Fibroblast of skin of left biceps (primary cell): ENCODE measurements at places on chromosomes 2 and 18.

GRCh38 chr2:241768251-241768711 is 8.3 kb upstream of the GAL3ST2 start:
- DNase-seq, result no peak

DNA sequence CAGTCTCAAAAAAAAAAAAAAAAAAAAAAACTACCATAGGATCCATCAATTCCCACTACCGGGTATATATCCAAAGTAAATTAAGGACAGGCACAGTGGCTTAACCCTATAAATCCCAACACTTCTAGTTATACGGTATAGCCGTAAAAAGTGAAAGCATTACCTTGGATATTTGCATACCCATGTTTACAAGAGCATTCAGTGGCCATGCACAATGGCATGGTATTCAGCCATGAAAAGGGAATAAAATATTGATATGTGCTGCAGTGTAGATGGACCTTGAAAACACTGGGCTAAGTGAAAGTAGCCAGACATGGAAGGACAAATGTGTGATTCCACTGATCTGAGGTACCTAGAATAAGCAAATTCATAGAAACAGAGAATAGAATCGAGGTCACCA is 111.8 kb upstream of the CAB39 start:
- DNase-seq, result no peak

- DNase-seq, result no peak
Measured at GRCh38 chr2:177905640-177906039, 166.9 kb downstream of the PDE11A start.

GRCh38 chr18:22701326-22701725 is 231.8 kb upstream of the RBBP8 start:
- DNase-seq, result no peak

- DNase-seq, result no peak
Measured at GRCh38 chr2:237870754-237871651, 11.6 kb downstream of the RAMP1 start.

GRCh38 chr2:106956879-106957278 is 70.9 kb upstream of the ST6GAL2 start:
- peak; percentile 98 for DNase-seq

DNA sequence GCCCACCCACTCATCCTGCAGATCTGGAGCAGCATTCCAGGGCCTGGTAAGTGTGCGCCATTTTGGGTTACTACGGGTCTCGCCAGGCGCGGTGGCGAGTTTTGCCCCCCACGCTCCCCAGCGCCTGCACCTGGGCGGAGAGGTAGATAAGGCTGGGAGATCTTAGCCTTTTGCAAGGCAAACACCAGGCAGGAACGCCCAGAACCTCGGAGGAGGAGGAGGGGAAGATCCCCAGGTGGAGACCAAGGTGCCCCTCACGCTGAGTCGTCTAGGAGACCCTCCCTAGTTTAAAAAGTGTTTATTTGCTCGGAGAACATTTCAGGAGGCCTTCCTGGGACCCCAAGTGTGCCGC is 365 bp upstream of the RAMP1 start:
- DNase-seq, result no peak

- DNase-seq, result no peak
Measured at GRCh38 chr2:131156452-131157149, 51.5 kb downstream of the PLEKHB2 start.

GRCh38 chr2:207201416-207201815 is 35.7 kb upstream of the KLF7 start:
- no peak for DNase-seq

DNA sequence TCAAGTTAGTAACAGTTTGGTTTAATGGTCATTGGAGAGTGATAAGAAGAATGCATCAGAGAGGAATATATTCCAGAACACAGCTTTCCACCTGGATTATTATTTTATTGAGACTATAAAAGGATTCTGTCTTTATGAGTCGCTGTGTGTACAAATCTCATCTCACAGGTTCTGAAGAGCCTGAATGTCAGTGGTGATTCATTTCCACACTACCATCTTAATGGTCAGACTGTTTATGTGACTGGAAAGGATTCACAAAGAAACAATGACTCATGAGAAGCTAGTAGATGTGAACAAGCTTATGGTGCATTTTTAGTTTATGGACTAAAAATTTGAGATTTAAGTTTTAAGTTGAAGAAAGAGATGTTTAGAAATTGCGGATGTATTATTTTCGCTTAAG is 685.4 kb upstream of the NRXN1 start:
- DNase-seq, result peak; percentile 53

- DNase-seq, result no peak
Measured at GRCh38 chr2:64300066-64300465, 153.9 kb upstream of the LGALSL start.

DNA sequence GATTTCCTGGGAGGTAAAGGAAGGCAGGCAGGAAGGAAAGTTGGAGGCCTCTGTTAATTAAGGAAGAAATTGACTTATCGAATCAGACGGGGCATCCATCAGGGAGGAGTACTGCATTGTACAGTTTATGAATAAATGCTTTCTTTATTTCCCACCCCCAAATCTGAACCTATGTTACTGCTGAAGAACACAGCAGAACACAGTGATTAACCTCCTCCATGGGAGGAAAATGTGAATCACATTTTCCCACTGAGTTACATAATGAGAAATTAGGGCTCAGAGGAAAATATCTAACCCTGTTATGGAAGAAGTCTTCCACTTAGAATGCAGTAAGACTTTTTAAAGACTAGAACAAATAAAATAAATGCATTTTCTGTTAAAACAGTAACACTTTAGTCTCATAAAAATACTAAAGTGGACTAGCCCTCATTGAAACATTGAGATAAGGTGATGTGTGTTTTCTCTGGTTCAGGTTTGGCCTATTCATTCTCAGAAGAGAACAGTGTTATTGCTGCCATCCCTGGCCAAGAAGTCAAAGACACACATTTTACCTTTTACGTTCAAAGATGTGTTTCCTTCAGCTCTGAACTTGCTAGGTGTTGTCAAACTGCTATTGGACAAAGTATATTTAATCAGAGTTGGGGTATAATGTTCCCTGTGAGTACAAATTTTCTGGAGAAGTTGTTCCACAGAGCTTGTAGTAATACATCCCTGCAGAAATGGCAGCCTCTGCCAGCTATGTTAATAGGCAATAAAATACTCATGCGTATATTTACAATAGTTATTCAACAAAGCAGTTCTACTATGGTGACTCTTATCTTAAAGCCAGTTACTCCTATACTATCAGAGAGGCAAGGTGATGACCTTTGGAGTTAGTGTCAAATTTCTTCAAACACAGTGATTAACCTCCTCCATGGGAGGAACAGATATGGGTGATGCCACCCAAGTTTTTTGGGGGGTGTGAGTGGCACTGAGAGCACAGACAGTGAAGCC is 11.1 kb downstream of the DNAH6 start:
- DNase-seq, result no peak

- DNase-seq, result no peak
Measured at GRCh38 chr2:121532347-121532766, 1.7 kb downstream of the RNU4ATAC start.

- no peak for DNase-seq
Measured at GRCh38 chr18:45538444-45538843, 76.8 kb upstream of the SLC14A2 start.

DNA sequence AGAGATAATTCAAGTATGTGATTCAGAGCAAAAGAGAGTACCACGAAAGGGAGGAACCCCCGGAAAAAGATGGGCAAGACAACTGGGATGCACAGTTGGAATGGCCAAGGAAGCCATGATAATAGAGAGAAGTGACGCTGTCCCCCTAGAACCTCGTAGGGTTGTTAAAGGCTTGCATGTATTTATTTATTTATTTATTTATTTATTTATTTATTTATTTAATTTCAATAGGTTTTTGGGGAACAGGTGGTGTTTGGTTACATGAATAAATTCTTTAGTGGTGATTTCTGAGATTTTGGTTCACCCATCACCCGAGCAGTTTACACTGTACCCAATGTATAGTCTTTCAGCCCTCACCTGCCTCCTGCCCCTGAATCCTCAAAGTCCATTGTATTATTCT is 11.5 kb upstream of the PDCL3 start:
- DNase-seq, result no peak

DNA sequence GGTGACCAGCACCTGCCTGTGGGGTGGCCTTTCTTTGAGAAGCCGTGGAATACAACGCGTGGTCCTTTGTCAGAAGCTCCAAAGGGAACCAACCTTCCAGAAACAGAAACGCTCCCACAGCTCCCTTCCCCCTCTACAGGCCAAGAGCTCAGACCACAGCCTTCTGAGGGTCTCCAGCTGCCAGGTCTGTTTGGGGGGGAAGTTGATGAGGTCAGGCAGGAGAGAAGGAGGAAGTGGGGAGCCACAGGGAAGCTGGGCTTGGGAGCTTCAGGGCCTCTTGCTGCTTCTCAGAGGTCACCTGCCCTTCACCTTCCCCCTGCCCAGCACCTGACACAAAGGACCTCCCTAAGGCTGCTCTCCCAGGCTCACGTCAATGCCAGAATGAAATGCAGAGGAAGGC is 287.7 kb upstream of the ID2 start:
- no peak for DNase-seq

GRCh38 chr2:105842555-105842954 is 97.8 kb downstream of the NCK2 start:
- DNase-seq, result no peak

- DNase-seq, result no peak
Measured at GRCh38 chr2:158501301-158501700, 44.5 kb downstream of the PKP4 start.

DNA sequence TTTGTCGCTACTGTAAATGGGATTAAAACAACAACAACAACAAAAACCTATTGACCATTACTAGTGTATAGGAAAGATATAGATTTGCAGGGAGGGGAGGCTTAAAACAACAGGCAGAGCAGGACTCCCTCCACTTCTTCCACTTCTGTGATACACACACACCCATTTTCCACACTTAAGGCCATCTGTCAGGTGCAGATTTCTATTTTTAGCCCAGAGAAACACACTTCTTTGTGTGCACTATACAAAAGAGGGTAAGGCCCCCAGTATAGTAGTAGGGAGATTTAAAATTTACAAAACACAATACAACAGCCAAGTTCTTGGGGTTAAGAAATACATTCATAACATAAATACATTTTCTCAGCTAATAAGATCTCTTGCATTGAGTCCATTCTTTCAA is 22.4 kb downstream of the PTPN2 start:
- DNase-seq, result no peak

- no peak for DNase-seq
Measured at GRCh38 chr2:211141646-211142045, 585.2 kb downstream of the CPS1 start.

DNA sequence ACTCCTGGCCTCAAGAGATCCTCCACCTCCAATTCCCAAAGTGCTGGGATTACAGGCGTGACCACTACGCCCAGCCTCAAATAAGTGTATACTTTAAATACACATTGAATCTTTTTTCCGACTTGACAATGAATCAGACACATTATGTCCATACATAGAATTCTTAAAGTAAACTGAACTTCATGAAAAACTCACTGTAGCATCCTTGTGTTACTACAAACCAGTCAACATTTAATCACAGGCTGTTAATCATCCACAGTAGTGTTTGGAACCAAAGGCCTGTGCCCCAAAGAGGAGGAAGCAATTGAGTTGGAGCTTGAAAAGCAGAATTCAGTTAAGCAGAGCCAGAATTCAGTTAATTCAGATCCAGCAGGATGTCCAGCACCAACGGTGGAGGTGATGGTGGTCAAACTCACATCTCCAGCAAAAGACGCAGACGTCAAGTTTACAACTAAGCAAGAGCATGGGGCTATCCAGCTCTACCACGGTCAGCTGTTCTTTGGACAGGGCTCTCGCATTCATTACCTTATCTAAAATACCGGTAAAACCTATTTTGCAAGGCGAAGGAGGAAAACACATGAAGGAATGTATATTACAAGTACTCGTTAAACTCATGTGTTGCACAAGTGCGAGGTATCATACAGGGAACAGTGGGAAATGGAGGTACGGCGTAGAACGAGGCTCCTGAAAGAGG is 1.2 kb downstream of the SLC39A6 start:
- DNase-seq, result no peak

DNA sequence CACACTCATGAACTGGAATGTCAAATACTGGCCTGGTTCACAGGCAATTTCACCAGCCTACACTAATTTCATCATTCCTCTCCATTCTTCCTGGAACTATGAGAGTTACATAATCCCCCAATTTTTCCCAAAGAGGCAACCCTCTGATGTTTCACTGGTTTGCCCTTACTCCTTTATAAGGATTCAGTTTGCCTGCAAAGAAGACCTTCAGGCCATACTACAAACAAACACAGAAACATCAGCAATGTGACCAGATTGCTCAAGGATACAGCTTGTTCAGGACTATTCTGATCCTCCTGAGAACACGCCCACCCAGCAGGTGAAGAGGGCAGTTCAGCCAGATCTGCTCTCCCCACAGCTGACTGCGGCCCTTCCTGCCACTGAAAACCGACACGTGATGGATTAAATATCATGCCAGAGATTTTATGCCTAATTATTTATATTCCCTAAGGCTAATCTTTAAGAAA is 215.5 kb downstream of the ETAA1 start:
- no peak for DNase-seq

DNA sequence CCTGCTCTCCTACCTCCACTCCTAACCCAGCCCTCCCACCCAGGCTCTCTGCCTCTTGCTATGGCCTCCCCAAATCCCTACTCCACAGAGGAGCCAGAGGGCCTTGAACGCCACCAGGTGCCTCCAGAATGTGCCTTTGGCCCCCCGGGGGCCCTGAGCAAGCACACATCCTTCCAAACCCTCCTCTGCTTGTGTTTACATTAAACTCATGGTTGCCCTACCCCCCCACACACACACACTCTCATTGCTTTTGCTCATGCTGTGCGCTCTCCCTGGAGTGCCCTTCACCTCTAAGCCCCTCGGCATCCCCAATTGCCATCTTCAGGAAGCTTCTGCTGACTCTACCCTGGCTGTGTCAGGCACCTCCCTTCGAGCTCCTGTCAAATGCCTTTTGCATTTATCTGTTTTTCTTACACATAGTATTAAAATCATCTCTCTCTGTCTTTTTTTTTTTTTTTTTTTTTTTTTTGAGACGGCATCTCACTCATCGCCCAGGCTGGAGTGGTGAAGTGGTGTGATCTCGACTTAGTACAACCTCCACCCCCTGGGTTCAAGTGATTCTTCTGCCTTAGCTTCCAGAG is 16.3 kb upstream of the TET3 start:
- DNase-seq, result no peak

GRCh38 chr2:134320930-134321329 is 67.1 kb downstream of the MGAT5 start:
- DNase-seq, result no peak

DNA sequence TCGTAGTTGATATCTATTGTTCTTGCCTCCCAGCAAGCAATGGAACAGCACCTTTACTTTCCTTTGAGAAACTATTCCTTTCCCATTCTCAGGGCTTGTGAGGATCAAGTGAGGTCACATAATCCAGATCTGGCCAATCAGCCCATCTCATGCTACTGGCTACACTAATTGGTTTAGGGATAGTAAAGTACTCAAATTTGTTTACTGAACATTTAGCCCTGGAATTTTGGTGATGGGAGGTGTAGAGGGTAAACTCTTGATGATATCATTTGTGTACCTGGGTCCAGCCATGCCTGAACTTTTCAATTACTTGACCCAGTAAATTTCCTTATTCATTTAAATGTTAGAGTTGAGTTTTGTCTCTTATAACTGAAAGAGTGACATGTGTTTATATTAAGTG is 195.8 kb upstream of the TNP1 start:
- DNase-seq, result no peak

- no peak for DNase-seq
Measured at GRCh38 chr2:111618978-111619902, 264.8 kb downstream of the ANAPC1 start.

GRCh38 chr2:10478916-10479315 is 30.8 kb upstream of the ODC1 start:
- no peak for DNase-seq
